ENCODE measurements at places on chromosomes 3 and 15. TPM values are rescaled to one million over a fixed set of nuclear protein-coding genes. Genes with fewer than 3 reads are reported as not detected.

GRCh38 chr3:194401346-194401745, 2.3 kb upstream of the GP5 start:
- no peak for DNase-seq

Gene TCAIM
- 22.2 TPM for total RNA-seq

Gene IL16
- total RNA-seq, result 9.2 TPM

- no peak for DNase-seq
Measured at GRCh38 chr3:4547799-4548198, 54.7 kb downstream of the ITPR1 start.

DNA sequence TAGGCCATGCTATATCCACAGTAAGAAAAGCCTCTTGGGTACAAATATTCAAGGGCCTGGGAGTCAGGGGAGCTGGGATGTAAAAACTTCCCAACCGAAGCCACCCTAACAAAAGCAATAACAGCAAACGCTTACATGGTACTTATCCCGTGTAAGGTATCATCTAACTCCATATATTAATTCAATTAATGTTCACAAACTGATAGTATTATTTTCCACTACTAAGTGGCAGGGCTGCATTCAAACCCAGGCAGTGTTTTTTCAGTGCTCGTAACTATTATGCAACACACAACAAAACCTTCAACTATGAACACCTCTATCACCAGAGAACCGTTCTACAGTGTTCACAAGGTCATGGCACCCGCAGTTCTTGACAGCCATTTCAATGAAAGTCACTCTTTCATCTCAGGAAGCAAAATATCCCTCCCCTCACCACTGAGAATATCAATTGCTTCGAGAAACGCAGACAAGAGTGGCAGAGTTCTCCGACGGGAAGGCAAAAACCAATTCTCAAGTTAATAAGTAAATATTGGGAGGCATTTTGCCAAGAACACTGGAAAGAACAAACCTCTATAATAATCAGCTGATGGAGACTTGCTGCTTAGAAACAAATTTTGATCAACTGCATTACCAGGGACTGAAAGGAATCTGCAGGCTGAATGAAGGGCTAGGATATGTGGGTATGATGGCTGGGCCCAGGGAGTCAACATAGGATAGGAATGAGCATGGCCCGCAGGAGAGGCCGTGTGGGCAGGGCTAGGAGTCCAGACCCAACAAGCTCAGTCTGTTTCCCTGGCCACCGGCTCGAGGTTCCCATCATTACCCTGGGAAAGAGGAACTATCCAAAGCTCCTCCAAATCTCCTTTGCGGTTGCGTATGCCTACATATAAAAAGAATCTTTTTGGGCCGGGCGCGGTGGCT, 72.3 kb downstream of the XXYLT1 start:
- DNase-seq, result no peak

DNA sequence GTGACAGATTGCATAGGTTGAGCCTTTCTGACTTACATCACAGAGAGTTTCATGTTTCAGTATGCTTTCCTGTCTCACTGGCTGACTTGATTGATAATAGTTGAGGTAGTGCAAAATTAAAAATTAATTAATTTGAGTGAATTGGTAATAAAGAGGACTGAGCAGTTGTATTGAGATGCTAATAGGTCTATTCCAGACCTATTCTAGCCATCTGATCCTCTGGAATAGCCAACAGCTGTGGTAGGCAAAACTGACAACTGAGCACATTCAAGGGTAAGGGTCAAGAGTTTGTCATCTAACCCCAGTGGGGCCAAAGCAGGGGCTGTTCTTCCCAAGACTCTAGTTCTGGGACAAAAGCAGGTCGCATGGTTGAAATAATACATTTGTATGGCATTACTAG, 132.4 kb downstream of the EPHA3 start:
- no peak for DNase-seq

- DNase-seq, result no peak
Measured at GRCh38 chr15:69489073-69489571, 36.5 kb downstream of the RPLP1 start.

DNA sequence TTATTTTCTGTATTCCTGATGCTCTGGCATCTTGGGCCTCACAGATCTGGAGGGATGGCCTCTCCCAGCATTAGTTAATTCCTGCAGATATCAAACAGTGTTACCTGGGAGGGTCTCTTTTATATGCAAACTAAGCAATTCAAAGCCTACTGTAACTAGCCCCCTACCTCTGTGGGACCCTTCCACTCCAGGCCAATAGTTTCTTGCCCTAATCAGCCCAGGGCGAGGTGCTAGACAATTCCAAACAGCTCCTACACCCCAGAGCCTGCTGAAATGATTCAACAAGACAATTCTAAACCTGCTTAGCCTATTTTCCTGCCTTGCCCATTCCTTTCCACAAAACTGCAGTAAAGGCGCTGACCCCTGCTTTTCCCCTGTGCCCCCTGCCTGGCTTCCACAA, 106.6 kb upstream of the IGSF10 start:
- DNase-seq, result no peak
